LHCN-M2 (cell line): ENCODE measurements at places on chromosomes 16 and 17. TPM values are rescaled to one million over a fixed set of nuclear protein-coding genes. Genes with fewer than 3 reads are reported as not detected.

KRT24 gene
- total RNA-seq = not detected in 2 replicates

HSPB9 gene
- not detected in 2 replicates for total RNA-seq

NXN gene
- 9.6 and 12.9 TPM in 2 replicates for total RNA-seq

P2RX1 gene
- total RNA-seq = 0.17 TPM in 1 of 2 replicates, not detected in the other

FNDC8 gene
- total RNA-seq = not detected in 2 replicates

CIBAR2 gene
- not detected in 2 replicates for total RNA-seq

ARHGAP23 gene
- total RNA-seq = 20.8 and 31.7 TPM in 2 replicates
